ENCODE measurements at places on chromosomes 1 and 21. TPM values are rescaled to one million over a fixed set of nuclear protein-coding genes. Genes with fewer than 3 reads are reported as not detected.

DNA sequence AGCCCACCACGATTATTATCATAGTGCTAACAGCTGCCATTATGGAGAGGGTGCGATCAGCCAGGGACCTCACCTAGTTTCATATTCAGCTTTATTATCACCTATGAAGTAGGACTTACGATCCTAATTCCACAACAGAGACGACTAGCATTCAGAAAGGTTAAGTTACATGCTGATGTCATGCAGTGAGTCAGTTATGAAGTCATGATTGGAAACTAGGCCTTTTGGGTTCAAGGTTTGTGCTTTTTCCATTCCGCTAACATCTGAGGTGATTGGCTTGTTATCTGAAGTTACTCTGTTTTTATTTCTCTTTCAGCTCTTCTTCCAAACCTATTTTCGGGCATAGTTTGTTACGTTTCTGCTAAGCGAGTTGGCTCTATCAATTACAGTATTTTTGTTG is 251.1 kb downstream of the CAMTA1 start:
- H3K4me1 ChIP-seq: no peaks in the 10 kb centered on the region
- no peak overlapping the region for H3K4me3 ChIP-seq
- H3K27me3 ChIP-seq: no peaks in the 10 kb centered on the region
- DNase-seq: no peak

- H3K27me3 ChIP-seq: no peaks in the 10 kb centered on the region
- H3K4me3 ChIP-seq: no peak overlapping the region
- no peaks in the 10 kb centered on the region for H3K36me3 ChIP-seq
These were observed 102.4 kb downstream of the FMN2 start for GRCh38 chr1:240194120-240194519.

DNA sequence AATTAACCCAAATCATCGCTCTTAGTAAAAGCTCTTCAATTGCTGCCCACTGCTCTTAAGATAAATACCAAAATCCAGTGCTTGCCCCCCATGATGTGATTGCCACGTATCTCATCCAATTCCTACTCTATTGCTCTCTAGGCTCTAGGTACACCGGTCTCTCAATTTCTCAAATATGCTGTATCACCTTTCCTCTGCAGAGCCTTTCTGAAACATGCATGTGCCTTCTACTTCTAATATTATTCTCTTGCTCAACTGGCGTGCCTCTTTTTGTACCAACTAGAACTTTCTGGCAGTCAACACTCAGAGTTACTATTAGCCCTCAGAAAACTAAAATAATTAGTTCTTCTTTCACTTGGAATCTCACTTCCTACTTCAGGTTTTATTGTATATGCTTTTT is 111.7 kb upstream of the LBR start:
- H3K4me3 ChIP-seq: no peak overlapping the region
- H3K4me1 ChIP-seq: peaks cover 11% of the 10 kb centered on the region
- peaks cover 2% of the 10 kb centered on the region for H3K36me3 ChIP-seq
- H3K27ac ChIP-seq: no peak overlapping the region

DNA sequence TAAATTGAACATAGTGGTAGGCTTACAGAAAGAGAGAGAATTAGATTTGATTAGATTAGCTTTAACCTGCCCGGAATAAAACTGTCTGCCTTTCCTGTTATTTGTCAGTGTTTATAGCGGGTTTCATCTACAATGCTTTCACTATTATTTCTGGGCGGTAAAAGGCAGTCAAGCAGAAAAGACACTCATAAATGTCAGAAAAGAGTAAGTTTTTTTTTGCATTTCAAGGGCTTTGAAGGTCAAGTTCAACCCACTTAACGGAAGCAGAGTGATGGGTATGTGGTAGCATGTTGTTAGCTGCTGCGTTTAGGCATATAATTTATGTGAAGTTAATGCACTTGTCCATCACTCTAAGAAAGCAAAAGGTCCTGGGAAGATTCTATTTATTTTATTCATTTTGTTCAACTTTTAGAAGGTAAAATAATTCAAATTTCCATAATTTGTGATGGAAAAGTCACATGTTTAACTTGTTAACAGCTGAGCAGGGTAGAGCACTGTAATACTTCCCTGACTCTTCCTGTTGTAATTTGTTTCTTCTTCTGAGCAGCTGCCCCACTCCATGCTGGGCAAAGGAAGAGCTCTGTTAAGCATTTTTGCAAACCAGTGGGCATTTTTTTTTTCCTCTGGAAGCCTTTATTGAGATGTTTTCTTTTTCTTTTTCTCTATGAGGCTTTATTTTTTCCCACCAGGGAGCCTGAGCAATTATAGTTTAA is 220.1 kb downstream of the ST6GALNAC3 start:
- H3K4me3 ChIP-seq: no peak overlapping the region
- no peaks in the 10 kb centered on the region for H3K27me3 ChIP-seq
- H3K36me3 ChIP-seq: no peaks in the 10 kb centered on the region
- H3K4me1 ChIP-seq: no peaks in the 10 kb centered on the region

DNA sequence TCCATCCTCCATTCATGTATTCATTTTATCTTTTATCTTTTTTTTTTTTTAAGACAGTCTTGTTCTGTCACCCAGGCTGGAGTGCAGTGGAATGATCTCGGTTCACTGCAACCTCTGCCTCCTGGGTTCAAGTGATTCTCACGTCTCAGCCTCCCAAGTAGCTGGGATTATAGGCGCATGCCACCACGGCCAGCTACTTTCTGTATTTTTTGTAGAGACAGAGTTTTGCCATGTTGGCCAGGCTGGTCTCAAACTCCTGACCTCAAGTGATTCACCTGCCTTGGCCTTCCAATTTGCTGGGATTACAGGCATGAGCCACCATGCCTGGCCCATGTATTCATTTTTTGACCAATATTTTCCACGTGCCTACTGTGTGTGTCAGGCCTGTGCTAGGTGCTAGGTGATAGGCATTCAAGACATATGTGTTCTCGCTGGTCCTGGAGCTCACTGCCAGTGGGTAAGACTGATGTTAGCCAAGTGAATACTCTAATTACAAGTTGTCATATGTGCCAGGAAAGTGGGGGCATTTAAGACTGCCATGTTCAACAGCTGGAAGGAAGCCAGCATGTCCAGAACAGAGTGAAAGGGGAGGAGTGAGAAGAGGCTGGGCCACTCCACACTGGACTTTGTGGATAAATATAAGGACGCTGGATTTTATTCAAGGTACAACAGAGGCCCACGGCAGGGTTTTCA is 5.3 kb upstream of the CELSR2 start:
- H3K27me3 ChIP-seq: no peaks in the 10 kb centered on the region
- no peak overlapping the region for H3K4me3 ChIP-seq
- DNase-seq: no peak
- H3K27ac ChIP-seq: no peak overlapping the region
- H3K36me3 ChIP-seq: peaks cover 4% of the 10 kb centered on the region

DNA sequence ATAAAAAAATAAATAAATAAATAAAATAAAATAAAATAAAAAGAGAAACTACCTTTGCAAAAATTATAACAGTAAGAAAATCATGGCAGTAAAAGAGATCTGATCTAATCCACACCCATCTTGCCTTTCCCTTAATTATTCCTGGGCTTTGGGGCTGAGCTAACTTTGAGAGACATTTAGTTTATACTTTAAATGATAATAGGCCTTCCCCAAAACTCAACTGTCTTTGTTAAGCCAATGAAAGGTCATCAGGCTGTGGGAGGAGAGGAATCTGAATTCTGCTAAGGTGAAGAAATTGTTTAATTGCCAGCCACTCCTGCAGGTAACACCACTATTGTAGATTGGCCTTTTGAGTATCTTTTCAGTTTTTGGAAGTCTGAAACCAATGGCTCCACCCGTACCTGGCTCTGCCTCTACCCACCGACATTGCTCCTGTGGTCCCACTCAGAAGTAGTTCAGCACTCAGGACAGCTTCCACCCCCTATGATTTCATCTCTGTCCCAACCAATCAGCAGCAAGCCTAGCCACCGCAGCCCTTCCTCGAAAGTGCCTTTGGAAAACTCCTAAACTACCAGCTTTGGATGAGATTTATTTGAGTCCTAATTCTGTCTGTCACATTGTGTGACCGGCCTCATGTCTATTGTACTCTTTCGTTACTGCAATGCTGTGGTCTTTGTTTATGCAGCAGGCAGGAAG is 23.0 kb upstream of the PNRC2 start:
- peaks cover 8% of the 10 kb centered on the region for H3K27me3 ChIP-seq
- H3K4me3 ChIP-seq: no peak overlapping the region
- H3K27ac ChIP-seq: no peak overlapping the region
- no peaks in the 10 kb centered on the region for H3K36me3 ChIP-seq
- DNase-seq: no peak

DNA sequence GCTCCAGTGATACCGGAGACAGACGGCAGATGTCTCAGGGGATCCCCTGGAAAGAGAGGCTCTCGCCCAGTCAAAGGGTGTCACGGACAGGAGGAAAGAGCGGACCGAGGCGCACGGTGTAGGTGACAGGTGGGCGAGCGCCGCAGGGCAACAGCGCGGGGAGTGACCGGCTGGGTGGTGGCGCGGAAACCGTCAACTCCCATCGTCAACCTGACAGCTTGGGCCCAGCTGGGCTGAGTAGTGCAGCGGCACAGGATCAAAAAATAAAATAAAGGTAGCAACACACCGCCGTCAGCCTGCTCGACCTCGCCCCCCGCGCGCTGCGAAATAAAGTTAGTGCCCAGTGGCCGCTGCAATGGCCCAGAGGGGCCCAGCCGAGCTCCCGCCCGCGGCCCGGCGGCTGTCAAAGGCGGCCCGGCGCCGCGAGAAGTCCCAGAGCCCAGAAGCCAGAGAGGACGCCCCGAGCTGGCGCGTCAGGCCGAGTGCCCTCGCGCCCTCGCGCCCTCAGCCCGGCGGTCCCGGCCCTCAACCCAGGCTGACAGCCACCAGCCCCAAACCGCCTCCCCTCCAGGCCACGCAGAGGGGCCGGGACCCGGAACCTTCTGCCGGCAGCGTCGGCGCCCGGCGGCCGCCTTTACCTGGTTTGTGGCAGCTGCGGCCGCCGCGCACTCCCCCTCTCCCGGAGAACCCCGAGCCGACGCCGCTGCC is at the start of gene LYST:
Gene LYST (minus strand): TSS at position 702 of the 708 bp plus-strand sequence. CDS start 36,489 bp downstream, outside the sequence.
- DNase-seq: no peak
- peaks cover 22% of the 10 kb centered on the region for H3K4me1 ChIP-seq
- peak within 1 kb of the TSS; percentile 76 for H3K4me3 ChIP-seq
- H3K36me3 ChIP-seq: no peaks in the 10 kb centered on the region
- peak within 1 kb of the TSS; percentile 72 for H3K27ac ChIP-seq
- H3K27me3 ChIP-seq: no peaks in the 10 kb centered on the region

GRCh38 chr1:25517476-25518394 is 25.7 kb upstream of the LDLRAP1 start:
- H3K27ac ChIP-seq: no peak overlapping the region
- H3K4me1 ChIP-seq: no peaks in the 10 kb centered on the region
- no peaks in the 10 kb centered on the region for H3K36me3 ChIP-seq
- H3K27me3 ChIP-seq: no peaks in the 10 kb centered on the region
- H3K4me3 ChIP-seq: no peak overlapping the region

Gene MYCBP
- polyA plus RNA-seq: 22.4 TPM

- peaks cover 32% of the 10 kb centered on the region for H3K4me1 ChIP-seq
- H3K27me3 ChIP-seq: no peaks in the 10 kb centered on the region
- H3K4me3 ChIP-seq: no peak overlapping the region
- peak overlapping the region; percentile 82 for H3K27ac ChIP-seq
These were observed 36.5 kb downstream of the YY1AP1 start for GRCh38 chr1:155651861-155652661.

All from keratinocyte (primary cell).